ENCODE measurements at places on chromosomes 13 and 19.

DNA sequence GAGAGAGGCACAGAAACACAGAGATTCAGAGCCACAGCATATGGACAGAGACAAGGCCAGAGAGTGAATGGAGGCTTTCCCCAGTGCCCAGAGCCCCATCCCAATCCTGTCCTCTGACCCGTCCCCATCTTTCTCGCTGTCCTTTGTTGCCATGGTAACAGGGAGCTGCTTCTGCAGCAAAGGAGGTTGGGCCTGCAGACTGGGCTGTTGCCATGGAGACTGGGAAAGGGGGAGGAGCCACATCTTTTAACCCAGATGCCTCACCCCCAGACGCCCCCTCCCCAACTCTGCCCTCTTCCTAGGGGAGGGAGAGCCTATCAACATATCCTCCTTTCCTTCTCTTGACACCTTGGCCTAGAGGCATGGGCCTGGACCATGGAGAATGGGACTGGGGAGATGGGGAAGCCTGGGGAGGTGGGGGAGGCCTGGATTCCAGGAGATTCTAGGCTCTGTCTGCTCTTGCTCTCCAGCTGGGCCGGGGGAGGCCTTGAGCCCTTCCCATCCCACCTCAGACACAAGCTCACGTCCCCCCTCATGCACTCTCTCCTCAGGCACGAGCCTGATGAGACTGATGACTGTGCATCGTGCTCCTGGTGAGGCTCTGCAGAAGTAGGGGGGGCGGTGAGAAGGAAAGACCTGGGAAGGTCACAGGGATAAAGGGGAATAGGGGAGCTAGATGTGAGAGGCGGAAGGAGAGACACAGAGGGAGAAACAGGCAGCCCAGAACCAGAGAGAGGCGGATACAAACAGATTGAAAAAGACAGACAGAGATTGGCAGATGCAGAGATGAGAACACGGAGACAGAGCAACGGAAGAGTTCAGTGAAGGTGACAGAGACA is 2.1 kb upstream of the ATP1A3 start:
- DNase-seq, result no peak

GRCh38 chr13:74004109-74004508 is 130.1 kb downstream of the KLF12 start:
- no peak for DNase-seq

GRCh38 chr13:37118016-37118415 is 12.6 kb upstream of the CSNK1A1L start:
- DNase-seq, result no peak

GRCh38 chr13:44453881-44454280 is 80.3 kb downstream of the SERP2 start:
- DNase-seq, result no peak

GRCh38 chr13:113584870-113585671 is 518 bp downstream of the TFDP1 start:
- DNase-seq, result no peak

DNA sequence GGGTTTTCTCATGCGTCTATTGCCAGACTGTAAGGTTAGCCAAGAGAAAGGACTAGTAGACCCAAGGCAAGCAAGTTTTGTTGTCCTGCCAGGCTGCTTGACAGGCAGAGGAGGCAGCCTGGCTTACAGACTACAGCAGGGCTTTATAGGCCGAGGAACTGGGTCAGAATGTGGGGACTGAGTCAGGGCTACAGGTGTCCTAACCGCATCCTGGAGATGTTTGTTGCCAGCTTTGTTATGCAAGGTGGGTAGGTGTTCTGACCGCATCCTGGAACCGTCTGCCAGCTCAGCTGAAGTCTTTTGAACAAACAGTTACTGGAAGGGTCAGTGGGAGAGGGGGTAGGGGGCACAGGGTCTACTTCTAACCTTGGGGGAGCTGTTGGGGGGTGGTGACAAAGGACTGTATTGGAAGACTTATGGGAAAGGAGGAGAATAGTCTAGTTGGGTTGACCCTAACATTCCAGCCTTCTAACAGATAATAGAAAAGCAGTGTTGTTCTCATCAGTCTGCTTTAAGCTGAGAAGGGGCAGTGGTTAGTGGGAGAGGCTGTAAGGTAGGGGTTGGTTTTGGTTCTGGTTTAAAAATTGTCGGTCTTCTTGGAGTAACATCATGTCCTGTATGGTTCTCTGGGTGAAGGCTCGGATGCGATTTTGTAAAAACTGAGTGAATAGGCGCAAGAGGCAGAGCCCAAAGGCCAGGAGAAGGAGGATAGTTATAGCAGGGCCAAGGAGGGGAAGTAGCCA is 913.8 kb upstream of the SLITRK5 start:
- DNase-seq, result no peak

DNA sequence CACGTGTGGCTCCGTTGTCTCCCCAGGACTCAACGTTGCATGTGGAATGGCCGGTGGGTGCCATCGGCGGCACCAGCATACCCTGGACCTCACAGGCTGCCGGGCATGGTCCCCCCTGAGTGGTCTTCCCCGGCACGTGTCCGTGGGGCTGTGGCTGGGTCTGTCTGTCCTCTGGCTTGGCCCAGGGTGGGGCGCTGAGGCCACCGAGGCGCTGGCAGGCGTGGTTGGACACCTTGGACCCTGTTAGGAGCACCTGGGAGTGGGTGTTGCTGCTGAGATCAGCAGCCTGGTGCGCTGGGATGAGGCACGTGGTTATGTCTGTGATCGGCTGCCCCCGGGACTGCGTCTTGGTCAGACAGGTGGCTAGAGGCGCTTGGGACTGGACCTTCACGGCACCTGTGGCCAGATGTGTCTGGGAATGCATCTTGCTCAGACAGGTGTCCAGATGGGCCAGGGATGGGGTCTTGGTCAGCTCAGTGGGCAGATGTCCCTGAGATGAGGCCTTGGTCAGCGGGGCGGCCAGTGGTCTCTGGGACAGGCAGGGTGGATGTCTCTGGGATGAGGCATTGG is 9.2 kb downstream of the IQCN start:
- DNase-seq, result no peak

DNA sequence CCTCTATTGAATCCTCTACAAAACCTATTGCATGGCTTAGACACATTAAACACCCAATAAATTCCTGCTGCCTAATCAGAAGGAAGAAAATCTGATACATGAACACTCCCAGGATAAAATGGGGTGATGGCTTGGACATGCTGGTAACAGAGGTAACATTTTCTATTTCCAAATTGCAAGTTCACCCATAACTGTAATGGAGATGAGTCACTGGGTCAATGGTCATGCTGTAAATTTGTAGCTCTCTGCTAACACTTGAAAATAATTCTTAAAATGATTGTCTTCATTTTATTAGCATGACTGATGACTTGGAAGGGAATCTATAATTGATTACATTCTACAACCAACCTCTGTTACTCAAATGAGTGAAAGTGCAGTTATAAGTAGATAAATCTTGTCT is 434.1 kb downstream of the FGF14 start:
- no peak for DNase-seq

DNA sequence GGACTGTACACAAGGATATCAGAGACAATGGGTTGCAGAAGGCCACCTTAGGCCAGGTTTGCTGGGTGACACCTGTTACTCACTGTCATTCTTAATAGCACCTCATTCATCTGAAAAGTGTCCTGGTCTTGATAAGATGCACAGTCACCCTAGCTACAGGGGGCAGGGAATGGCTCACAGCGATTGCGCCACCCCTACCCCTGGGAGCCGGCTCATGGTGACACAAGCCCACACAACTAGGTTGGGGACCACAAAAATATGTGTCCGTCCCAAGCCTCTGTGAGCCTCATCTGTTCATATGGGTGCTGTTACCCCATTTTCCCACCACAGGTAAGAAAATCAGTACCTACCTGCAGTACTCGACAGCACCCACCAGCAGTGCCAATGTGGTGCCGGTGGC is 23.4 kb downstream of the MED26 start:
- DNase-seq, result no peak

DNA sequence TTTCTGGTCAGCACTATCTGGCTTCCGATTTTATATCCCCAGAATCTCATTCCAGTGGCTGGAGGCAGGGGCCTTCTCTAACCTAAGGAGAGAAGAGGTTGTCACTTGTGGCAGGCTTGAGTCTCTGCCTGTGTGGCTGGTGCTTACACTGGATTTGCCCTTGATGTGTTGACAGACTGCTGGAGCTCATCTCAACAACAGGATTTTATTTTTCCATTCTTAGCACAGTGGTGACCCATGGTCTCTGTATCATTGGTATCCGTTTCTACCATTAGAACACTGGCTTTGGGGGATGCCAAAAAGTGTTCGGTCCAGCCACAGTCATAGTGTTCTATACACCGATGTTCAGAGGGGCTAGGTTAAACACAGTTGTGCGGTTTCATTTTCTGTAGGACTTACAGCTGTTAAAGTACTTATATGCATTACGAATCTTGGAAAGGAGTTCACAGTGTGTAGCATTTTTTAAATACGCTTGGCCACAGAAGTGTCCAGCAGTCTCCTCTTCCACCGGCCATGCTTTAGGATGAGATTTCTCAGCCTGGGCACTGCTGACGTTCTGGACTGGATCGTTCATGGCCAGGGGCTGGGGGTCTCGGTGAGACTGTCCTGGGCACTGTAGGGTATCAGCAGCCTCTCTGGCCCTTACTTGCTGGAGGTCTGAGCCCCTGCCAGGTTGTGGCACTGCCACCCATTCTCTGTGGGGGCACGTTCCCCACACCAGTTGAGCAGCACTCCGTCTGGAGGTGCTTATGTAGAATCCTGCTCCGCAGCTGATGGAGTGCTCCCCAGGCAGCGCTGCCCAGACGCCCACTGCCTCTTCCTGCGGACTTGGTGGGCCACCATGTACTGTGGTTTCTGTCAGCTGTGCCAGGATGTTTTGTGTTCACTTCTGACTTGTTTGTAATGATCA is 41.4 kb upstream of the TEX29 start:
- no peak for DNase-seq

DNA sequence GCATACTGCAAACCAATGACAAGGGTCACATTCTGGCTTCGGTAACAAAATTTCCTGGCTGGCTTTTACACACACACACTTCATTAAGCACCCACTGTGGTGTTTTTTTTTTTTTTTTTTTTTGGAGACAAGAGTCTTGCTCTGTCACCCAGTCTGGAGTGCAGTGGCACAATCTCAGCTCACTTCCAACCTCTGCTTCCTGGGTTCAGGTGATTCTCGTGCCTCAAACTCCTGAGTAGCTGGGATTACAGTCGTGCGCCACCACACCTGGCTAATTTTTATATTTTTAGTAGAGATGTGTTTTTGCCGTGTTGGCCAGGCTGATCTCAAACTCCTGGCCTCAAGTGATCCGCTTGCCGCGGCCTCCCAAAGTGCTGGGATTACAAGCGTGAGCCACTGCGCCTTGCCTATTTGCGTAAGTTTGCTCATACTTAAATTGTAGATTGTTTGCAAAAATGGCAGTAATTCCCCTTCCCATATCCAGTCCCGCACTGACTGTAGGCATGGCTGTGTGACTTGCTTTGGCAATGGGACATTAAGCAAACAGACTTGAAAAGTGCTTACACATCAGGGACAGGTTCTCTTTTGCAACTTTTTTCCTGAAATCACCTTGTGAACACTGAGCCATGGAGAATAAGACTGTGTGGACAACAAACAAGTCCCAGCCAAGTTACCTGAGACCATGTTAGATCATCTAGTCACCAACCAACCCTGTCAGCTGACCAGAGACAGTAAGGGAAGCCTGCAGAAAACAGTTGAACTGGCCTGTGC is 42.1 kb upstream of the EBPL start:
- no peak for DNase-seq

GRCh38 chr19:48419158-48419920 is 25.9 kb downstream of the GRIN2D start:
- no peak for DNase-seq

DNA sequence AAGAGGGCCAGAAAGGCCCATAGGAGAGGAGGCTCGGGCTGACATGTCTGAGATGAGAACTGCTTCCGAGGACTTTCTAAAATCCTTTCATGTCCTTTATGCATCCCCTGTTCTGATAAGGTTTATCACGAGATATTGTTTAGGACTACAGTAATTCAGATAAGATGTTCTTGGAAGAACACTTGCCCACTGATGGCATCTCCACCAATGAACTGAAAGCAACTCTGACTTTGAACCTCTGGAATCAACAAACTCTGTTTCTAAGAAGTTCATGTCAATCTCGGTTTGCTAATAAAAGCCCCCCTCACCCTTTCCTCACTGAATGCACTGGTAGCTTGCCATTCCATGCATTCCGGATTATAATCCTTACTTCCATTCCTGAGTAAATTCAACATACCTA is 90.9 kb downstream of the FGF9 start:
- DNase-seq, result no peak

DNA sequence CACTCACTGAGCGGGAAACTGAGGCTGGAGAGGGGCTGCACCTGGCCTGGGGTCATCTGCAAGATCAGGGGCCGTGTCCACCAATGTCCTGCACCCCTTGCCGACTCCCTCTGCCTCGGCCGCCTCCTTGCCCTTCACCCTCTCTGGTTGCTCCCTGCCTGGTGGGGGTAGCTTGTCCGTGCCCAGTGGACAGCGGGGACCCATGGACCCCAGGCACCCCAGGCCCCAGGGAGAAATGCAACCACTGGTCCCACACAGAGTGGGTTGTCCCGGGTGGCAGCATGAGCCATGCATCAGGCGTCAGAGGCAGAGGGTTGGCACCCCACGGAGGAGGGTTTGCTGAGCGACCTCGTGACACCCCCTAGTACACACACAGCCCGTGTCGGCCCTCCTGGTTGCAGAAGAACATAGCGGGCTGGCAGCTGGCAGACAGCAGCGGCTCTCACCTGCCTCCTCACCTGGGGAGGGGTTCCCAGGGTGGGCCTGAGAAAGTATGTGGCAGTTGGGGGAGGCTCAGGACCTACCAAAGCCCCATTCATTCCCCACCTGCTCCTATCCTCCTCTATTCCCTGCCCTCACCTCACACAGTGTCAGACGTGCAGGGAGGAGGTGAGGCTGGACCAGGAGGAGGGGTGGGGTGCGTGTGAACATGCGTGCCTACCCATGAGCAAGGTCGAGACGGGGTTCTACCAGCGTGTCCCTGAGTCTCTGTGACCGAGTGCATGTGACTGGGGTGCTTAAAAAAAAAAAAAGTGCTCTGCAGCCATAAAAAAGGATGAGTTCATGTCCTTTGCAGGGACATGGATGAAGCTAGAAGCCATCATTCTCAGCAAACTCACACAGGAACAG is 8.7 kb downstream of the ADAMTSL5 start:
- DNase-seq, result no peak

GRCh38 chr13:38954844-38955243 is 35.8 kb downstream of the STOML3 start:
- no peak for DNase-seq

- DNase-seq, result no peak
These were observed 473 bp upstream of the SCN1B start for GRCh38 chr19:35029737-35030256.

DNA sequence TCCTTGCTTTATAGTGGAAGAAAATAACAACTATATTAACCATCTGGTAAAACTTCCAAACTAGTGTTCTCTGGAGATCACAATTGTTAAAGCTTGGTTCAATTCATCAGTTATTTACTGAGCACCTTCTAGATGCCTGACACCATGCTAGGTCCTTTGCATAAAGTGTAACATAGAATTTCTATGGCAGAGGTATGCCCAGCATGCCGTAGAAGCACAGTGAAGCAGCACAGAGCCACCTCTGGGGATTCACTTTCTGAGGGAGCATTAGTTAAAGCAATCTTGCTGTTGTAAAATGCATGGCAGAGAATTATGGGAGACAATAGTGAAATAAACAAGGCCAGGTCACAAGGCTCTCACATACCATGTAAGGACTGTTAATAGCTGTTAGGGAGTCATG is 75.2 kb downstream of the LRRC63 start:
- DNase-seq, result no peak

- DNase-seq, result no peak
These were observed 2476.7 kb downstream of the PCDH9 start for GRCh38 chr13:64753233-64754000.

- DNase-seq, result no peak
These were observed 9.6 kb upstream of the SLC15A1 start for GRCh38 chr13:98761986-98762616.

Measured in AG09309 (cell line).